ENCODE measurements at places on chromosomes 3 and 15. TPM values are rescaled to one million over a fixed set of nuclear protein-coding genes. Genes with fewer than 3 reads are reported as not detected.

The BCL2A1 gene
- total RNA-seq, result not detected

- DNase-seq, result peak; percentile 7
Observed at GRCh38 chr3:132160198-132160597, 125.4 kb upstream of the CPNE4 start.

The SLC22A14 gene
- total RNA-seq, result not detected

DNA sequence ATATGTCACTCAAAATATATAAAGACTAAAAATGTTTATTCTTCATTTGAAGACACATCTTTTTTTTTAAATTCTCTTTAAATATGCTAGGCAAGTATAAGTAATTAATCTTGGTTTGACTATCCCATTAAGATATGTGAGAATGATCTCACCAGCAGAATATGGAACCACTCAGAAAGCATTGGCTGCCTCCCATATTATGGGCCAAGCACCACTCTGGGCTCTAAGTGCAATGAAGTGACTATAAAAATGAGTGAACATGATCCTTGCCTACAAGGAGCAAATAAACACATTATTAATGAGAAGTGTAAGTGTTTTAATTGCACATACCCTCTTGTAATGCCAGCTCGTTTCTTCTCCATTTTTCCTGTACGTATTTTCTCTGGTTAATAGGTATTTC lies 328.5 kb downstream of the NAALADL2 start:
- DNase-seq, result no peak

GRCh38 chr15:94174399-94174802 lies 57.0 kb upstream of the MCTP2 start:
- DNase-seq, result no peak

DNA sequence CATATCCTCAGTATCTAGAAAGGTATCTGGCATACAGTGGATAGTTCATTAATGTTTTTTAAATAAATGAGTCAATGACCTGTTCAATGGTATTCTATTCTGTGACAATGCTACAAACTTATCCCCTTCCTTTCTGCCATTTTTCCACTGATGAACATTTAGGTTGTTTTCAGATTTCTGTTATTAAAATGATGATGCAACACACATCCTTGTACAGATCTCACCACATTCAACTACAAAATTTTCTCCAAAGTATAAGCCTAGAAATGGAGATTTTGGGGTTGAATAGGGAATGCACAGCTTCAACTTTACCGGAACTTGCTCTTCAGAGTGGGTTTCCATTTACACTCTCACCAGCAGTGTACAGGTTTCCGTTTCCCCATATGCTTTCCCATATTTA lies 210.2 kb downstream of the ISL2 start:
- no peak for DNase-seq

- DNase-seq, result peak; percentile 87
Observed at GRCh38 chr15:80173022-80173759, 20.4 kb downstream of the FAH start.

The MYL3 gene
- not detected for total RNA-seq

The LIPC gene
- total RNA-seq, result not detected

- no peak for DNase-seq
Observed at GRCh38 chr15:47788685-47789084, 71.4 kb downstream of the SEMA6D start.
